ENCODE measurements at places on chromosomes 7 and 10. TPM values are rescaled to one million over a fixed set of nuclear protein-coding genes. Genes with fewer than 3 reads are reported as not detected.

The DPYSL4 gene
- total RNA-seq: 0.86 TPM

The ANXA8 gene
- total RNA-seq: 3.9 TPM

The SUN3 gene
- not detected for total RNA-seq

The CPA5 gene
- not detected for total RNA-seq

The CPA2 gene
- 0.32 TPM for total RNA-seq

The EGR2 gene
- 1.7 TPM for total RNA-seq

The ELN gene
- total RNA-seq: 0.64 TPM

The TMEM229A gene
- not detected for total RNA-seq

The LHFPL3 gene
- total RNA-seq: not detected

The ACTL6B gene
- not detected for total RNA-seq

The CALCR gene
- total RNA-seq: under 0.01 TPM

The AKR1C8 gene
- not detected for total RNA-seq

The ZFAND4 gene
- total RNA-seq: 5.5 TPM

The LRIT1 gene
- total RNA-seq: not detected

The SPAG6 gene
- total RNA-seq: not detected

The CLRN3 gene
- not detected for total RNA-seq

The NCF1 gene
- total RNA-seq: not detected

The C10orf53 gene
- total RNA-seq: not detected

The KRIT1 gene
- 39.0 TPM for total RNA-seq

The TSPAN12 gene
- 4.7 TPM for total RNA-seq

The CRYGN gene
- not detected for total RNA-seq

Measured in fibroblast of villous mesenchyme (primary cell).